Fibroblast of skin of scalp (primary cell): ENCODE measurements at places on chromosomes 12 and 14.

- DNase-seq = no peak
Observed at GRCh38 chr12:9810671-9811070, 16.6 kb upstream of the KLRF1 start.

DNA sequence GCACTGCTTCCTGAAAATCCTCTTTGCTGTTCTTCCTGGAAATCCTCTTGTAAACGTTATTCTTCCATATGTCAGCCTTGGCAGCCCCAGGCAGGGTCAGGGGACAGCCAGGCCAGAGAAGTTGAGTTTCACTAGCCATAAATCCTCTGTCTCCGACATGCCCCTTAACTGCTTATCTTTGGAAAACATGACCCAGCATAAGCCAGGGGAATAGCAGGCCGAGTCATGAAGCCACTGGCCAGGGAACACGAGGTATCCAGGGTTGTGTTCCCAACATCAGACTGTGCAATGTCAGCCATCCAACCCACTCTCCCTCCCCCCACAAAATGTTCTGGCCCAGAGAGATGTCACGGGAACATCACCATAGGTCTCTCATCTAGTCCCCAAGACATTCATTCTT is 453.9 kb downstream of the MED13L start:
- no peak for DNase-seq

DNA sequence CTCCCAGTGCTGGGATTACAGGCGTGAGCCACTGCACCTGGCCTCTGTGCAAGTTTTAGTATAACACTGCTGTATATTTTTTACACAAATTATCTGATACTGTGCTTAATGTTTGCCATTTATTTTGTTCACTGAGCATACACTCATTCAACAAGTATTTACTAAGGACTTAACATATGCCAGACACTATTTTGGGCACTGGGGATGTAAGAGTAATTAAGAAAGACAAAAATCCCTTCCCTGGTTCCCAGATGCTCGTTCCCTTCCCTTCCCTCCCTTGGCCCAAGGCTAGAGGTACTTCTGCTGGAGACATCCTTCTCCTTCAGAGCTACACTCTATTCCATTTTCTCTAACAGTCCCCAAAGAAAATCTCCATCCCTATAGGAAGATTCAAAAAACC is 12.5 kb downstream of the CIT start:
- no peak for DNase-seq

- no peak for DNase-seq
Observed at GRCh38 chr12:94811611-94812010, 161.3 kb upstream of the TMCC3 start.

DNA sequence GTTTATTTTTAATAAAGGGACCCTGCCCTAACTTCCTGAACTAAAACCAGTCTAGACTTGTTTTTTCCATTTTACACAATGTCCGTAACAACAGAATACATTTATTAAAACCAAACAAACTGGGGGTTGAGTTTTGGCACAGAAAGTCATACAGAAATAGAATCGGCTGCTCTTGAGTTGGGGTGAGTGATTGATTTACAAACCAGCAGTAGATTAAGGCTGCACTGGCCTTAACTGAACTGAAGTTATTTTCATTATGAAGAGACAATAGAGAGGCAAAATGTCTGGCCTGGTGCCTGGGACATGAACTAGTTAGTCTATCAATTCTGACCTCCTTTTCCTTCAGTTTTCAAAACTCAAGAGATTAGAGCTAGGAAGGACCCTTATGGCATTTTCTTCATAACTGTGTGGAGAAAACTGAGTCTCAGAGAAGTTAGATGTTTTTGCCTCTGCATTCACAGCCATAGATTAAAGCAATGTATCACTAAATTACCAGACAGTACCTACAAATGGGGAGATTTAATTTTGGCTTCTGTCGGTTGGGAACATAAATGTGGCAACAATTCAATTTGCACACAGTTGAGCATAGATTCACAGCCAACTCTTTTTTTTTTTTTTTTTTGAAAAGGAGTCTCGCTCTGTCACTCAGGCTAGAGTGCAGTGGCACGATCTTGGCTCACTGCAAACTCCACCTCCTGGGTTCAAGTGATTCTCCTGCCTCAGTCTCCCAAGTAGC is 19.8 kb upstream of the MGP start:
- no peak for DNase-seq

DNA sequence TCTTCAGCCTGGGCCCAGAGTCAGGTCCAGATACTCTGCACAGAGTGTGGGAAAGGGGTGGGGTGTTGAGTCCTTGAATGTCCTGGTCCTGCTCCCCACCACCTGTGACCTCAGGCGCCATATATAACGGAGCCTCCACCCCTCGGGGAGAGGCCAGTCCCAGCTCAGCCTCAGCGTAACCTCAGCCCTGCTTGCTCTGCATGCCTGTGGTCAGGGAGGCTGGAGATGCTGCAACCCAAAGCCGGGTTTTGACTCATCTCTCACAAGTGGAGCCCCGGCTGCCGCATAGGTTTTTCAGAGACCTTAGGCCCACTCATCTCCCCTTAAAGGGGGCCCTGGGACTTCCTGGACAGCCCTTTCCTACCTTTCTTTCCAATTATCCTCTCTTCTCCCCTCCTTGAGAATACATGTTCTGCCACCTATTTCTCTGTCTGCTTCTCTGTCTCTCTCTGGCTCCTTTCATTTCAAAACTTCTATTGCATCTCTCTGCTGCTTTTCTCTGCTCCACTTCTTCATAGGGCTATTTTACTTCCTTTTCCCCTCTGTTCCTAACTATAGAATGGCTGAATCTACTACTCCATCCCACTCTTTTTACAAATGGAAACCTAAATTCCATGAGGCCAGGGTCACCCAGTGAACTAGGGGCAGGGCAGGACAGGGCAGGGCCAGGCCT is 1.2 kb downstream of the ITGB7 start:
- peak; percentile 88 for DNase-seq

- DNase-seq = no peak
Observed at GRCh38 chr12:130878193-130879185, 6.6 kb downstream of the RAN start.

DNA sequence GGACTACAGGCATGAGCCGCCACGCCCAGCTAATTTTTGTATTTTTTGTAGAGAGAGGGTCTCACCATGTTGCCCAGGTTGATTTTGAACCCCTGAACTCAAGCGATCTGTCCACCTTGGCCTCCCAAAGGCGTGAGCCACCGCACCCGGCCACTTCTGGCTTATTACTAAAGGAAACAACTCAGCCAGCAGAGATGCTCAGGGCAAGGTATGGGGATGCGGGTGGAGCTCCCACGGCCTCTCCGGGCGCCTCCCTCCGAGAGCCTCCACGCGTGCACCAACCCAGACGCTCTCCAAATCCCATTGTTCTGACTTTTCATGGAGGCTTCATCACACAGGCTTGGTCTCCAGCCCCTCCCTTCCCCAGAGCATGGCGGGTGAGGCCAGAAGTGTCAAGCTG is 6.1 kb upstream of the GPR132 start:
- no peak for DNase-seq

DNA sequence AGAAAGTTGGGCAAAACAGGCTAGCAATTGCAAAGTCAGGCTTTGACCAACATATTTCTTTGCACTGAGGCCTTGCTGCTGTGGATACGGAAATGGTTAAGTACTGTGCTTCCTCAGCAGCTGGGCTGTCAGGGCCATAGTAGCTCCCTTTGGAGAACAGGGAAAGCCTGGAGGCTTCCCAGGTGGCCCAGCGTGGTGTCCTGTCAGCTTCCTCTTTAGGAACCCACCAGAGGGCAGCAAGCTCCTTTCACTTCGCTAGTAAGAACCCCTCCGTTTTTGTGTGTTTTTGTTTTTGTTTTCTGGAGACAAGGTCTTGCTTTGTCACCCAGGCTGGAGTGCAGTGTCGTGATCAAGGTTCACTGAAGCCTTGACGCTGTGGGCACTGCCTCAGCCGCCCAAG is 1.7 kb upstream of the CFAP251 start:
- DNase-seq = no peak

- no peak for DNase-seq
Observed at GRCh38 chr12:2479851-2480535, 314.8 kb upstream of the FKBP4 start.

GRCh38 chr14:106276326-106277267 is 750.2 kb downstream of the TMEM121 start:
- DNase-seq = no peak

- no peak for DNase-seq
Observed at GRCh38 chr12:1931642-1932041, 13.2 kb upstream of the CACNA2D4 start.

DNA sequence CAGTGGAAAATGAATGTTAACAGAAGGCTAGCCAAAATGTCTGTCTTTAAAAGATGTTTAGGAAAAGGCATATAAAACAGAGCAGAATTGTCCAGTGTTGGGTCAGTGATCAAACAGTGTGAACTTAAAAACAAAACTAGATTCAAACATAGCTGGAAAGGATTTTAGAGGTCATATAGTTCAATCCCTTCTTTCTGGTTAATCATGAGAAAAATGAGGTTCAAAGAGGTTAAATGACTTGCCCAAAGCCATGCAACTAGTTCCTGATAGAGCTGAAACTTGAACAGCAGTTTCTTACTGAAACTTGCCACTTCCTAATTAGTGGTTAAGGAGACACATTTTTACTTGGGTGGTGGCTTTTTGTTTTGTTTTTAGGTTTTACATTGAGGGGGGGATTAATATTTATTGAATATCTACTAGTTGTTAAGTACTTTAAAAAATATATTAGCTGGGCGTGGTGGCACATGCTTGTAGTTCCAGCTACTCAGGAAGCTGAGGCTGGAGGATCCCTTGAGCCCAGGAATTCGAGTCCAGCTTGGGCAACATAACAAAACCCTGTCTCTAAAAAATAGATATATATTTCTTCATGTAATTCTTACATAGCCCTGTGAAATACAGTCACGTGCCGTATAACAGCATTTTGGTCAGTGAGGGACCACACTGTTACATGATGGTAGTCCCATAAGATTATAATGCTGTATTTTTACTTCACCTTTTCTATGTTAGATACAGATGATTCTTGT is 20.4 kb downstream of the ACVR1B start:
- no peak for DNase-seq

DNA sequence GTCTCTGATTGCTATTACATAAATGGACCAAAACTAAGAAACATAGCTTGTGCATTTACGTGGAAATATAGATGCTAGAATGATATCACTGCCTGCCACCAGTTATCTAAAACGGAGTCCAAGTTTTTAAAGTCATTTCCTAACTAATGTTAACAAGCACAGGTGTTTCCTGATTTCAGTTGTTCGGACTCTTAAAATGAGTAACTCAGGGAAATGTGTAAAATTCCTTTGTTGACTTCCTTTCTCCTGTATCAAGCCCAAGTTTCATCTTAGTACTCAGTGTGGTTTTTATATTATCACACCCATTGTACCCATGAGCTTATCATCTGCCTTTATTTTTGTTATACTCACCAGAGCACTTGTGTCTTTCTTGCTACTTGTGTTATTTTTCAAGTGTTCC is 13.2 kb upstream of the PRKCH start:
- DNase-seq = no peak

- no peak for DNase-seq
Observed at GRCh38 chr12:49476091-49476490, 62.7 kb upstream of the KCNH3 start.

DNA sequence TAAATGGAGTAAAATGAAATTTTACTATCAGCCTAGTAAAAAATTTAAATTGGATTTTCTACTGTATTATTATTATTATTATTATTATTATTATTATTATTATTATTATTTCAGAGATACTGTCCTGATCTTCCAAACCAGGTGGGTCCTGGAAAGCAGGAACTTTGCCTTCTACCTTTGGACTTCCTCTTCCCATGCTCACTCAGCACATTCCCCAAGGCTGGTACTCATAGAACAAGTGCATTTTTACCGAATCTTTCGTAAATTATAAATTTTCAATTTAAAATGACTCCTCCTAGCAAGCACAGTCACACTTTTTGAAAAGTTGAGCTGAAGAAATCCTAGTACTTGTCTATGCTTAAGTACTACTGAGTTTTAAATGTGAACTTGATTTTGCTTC is 29.7 kb downstream of the BHLHE41 start:
- DNase-seq = no peak

- no peak for DNase-seq
Observed at GRCh38 chr14:72519543-72519942, 374.4 kb downstream of the DPF3 start.

DNA sequence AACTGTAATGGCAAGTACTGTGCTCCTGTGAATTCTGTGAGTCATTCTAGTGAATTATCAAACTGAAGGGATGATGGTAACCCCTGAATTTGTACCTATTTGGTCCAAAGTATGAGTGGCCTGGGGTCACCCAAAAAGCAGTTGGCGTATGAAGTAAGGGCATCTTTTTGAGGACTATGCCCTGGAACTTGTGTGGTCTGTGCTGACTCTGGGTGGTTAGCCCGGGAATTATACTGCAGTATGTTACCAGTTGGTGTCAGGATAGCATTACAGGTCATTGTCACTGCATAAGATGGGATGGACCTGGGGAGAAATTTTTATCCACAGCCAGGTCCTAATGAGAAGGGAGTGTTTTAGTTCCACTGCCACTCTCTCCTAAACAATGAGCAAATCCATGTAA is 174.7 kb downstream of the SSPN start:
- DNase-seq = no peak

DNA sequence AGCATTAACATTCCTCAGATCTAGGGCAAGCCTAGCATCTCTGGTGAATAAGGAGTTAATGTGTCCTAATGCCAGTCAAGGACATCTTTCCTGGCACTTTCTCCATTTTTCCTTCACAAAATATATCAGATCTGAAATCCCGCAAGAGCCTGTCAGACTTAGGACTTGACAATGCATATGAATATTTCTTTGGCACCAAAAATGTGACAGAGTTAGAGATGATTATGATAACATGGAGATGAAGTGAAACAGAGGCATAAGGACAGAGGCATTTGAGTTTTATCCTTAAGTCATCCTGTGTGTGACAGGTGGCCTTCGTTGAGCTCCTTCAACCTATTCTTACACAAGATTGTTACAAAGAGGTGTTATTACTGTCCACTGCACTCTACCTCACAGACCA is 388.0 kb downstream of the EMP1 start:
- DNase-seq = no peak

DNA sequence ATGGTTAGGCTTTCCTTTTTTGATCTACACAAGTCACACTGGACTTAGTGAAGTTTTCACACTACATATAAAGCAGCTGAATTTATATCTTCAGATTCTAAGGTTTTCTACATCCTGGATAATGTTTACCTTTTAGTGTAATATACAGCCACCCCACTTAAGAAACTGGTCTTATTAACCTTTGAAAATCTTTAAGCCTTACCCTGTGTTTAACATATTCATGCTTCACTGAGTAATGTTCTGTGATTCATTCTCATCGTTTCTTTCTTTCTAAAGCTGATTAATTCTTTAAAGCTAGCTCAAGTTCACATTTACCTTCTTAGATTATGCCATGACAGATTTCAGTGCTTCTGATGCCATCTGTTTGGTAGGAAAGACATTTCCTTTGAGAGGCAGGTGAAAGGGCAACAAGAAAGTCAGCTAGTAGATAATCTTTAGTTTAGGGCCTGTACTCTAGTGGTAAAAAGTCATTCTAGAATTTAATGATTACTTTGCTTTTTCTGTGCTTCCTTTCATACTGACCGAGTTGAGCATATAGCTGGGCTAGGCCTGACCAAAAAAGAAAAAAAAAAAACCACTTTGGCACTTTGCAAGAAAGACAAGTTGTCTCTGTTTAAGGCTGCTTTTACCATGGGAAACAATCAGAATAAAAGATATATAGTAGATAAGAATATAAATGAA is 690.9 kb upstream of the FBXO33 start:
- DNase-seq = no peak
